ENCODE measurements at places on chromosomes 3 and 15.

GRCh38 chr3:3170998-3171397 lies 8.5 kb downstream of the CRBN start:
- no peak for DNase-seq

DNA sequence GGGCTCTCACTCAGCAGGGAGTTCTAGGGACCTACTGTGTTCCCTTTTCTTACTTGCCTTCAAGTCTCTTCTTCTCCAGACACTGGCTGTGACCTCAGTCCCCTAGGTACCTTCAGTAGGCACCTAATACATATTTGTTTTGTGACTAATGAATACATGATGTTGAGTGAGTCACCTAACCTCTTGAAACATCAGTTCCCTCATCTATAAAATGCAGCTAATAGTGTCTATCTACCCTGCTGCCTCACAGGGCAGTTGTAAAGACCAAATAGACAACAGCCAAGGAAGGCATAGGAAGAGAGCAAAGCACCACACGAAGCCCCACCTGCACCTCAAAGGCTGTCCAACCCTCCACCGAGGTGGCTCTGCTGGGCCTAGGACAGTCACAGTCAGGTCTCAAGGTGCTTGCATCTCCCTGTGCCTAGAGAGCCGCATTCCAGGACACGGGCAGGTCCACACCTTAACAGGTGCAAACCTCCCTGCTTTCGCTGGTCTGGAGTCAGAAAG lies 29.1 kb downstream of the DAPK2 start:
- no peak for DNase-seq

DNA sequence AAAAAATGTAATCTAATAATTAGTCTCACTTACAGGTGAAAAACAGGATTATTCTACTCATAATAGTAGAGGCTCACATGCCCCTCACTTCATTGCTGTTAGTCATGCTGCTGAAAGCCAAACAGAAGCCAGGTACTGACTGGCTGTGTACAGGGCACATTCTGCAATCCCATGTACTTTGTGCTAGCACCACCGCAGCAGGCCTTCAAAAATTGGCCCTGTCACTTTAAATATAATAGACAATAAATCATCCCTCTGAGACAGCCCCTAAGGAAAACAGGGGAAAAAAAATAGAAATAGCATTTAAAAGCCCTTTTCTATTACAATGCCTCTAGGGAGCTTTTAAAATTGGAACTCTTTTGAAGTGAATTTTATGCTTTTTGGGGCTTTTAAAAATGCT lies 723.8 kb downstream of the TUSC7 start:
- DNase-seq = no peak

GRCh38 chr15:98967916-98968315 lies 39.7 kb downstream of the PGPEP1L start:
- no peak for DNase-seq

- no peak for DNase-seq
These were observed 36.7 kb downstream of the SLC9A9 start for GRCh38 chr3:143811602-143812001.

DNA sequence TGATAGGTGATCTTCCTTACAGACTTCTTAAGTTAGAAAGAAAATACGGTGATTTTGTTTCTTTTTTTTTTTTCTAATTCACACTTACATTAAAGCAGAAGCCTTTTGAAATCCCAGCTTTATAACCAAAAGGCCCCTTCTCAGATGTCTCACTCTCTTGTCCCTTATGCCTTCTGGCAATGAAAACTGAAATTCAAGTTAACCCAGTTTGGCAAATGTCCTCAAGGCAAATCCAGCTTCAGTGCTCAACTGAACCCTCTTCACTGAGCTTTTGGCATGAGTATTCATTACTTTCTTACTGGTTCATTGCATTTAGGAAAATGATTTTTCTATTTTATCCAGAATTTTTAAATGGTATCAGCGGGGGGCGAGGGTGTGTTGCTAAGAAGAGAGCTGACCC lies 17.0 kb downstream of the PLCH1 start:
- no peak for DNase-seq

DNA sequence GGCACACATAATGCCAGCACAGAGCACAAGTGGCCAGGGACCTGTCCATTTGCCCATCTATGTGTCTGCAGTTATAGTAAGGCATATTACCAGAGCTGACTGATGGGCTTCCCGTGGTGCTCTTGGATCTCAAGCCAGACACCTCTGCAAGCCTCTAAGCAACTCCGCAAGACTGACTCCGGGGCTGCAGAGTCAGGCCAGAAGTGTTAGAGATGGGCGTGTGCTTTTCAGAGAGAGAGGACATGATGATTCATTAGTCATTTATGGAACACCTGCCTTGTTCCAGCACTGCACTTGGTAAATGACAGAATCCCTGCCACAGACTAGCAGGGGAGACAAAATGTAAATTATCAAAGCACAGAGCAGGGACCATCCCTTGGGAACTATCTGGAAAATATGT lies 559.0 kb downstream of the PDCD6IP start:
- DNase-seq = no peak

DNA sequence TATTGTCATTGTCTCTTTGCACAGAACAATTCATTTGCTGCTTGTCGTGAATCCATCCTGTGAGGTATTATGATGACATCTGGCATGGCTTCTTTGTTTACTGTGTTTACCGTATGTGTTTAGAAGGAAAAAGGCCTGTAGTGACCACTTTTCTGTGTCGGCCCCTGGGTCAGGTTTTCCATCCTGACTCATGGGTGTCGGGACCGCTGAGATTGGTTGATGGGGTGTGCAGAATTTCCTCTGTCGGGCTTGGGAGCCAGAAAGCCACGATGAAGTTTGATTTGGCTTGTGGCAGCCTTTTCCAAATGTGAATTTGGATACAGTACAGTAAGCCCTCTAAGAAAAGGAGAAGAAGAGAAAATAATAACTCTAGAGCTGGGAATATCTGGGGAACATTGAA lies 113.5 kb downstream of the FNDC3B start:
- no peak for DNase-seq

GRCh38 chr3:49076646-49077045 lies 17.2 kb downstream of the QRICH1 start:
- no peak for DNase-seq

GRCh38 chr3:149020839-149021252 lies 29.5 kb downstream of the GYG1 start:
- DNase-seq = no peak

DNA sequence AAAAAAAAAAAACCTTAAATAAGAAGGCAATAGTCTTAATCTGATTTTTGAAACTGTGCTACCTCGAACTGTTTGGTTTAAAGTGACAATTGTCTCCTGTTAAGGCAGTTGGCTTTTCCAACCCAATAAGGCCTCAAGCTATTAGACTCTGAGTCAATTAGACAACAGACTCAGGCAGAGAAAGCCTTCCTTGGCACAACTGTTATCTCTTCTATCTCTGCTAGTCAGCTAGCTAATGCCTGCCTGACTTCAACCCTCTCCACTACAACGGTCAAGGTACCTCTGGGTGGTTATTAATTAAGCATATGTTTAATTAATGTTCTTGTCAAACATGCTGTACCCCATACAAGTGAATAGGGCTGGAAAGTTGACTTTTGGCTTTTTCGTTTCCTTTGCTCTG lies 110.2 kb upstream of the NLGN1 start:
- no peak for DNase-seq

DNA sequence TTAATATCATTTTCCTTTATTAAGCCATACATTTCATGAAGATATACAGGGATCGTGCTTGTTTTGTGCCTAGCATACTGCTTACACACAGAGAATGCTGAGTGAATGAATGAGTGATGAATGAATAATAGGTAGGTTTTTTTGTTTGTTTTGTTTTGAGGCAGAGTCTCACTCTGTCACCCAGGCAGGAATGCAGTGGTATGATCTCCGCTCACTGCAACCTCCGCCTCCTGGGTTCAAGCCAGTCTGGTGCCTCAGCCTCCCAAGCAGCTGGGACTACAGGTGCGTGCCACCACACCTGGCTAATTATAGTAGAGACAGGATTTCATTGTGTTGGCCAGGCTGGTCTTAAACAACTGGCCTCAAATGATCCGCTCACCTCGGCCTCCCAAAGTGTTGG lies 400.0 kb downstream of the ROBO1 start:
- no peak for DNase-seq

DNA sequence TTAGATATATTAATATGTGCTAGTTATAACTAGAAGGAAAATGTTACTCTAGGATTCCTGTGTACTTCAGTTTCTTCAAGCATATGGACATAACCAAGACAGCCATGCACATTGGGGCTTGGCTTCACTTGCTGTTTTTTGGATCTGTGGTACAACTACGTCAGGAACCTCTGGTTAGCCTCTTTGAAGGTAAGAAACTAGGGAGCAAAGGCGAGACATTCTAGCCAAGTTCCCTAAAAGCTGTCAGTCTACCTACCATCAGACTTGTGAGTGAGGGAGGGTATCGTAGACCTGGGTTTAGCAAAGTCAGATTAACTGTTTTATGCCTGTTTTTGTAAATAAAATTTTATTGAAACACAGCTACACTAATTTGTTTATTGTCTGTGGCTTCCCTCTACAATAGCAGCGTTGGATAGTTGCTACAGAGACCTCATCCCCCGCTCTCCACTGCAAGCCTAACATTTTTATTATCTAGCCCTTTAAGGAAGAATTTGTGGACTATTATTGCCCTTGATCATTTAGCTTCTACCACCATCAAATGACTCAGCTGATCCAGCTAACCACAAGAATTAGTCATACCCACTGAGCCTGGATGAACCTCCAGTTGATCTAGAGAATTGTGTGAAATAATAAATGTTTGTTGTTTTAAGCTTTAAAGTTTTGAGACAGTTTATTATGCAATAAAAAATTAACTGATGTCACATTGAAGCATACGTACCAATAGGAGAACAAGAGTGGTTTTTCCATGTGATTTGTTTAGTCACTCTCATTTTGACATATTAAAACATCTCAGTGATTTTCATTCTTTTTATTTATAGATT lies 58.1 kb downstream of the RSRC1 start:
- DNase-seq = no peak

DNA sequence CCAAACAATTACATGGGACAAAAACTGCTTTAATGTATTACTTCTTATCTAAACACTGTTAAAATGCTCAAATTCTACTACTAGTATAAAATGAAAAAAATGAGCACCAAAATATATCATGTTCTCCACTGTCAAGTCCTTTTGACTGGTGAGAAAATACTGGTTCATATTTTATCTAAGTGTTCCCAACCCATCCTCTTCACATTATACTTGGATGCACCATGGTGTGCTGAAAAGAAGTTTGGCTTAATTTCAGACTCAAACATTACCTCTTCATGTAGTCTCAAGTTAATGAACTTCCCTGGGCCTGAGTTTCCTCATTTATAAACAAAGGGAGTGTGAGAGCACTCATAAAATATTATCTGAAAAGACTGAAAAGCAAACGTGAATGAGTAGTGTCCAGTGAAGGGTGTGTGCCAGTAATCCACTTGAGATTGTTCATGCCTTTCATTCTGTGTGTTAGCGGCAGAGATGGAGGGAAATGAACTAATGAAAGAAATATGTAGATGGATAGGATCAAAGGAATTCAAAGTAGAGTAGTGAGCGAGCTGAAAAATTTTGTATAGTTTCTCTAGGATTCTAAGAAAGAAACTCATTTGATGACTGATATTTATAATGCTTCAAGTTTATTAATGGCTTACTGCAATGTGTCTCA lies 263.2 kb downstream of the NLGN1 start:
- DNase-seq = no peak

GRCh38 chr3:82259994-82260393 lies 498.5 kb upstream of the GBE1 start:
- no peak for DNase-seq

GRCh38 chr3:13538520-13539291 lies 10.2 kb upstream of the FBLN2 start:
- no peak for DNase-seq

GRCh38 chr15:84981711-84982300 lies at the start of gene PDE8A:
PDE8A (plus strand) TSS chr15:84981856; CDS start chr15:84982163, 307 bp downstream.
- DNase-seq = peak; percentile 21

DNA sequence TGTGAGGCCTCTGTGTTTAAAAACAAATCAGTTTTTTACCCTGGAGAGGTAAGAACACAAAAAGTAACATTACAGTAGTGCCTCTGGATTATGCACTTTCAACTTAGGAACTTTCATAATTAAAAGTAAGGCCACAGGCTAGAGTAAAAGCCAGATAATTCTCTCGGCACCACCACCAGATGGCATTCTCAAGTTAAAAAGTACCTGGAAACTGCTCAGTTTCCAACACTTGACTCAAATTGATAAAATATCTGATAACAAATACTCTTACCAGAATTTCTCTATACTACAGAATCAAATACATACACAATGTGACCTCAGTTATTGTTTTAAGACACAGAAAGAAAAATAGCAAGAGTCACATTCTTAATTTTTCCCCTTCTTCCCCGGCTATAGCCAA lies 19.9 kb downstream of the SPICE1 start:
- no peak for DNase-seq

GRCh38 chr3:95037927-95038326 lies 975.1 kb downstream of the NSUN3 start:
- DNase-seq = no peak

GRCh38 chr15:75584121-75584520 lies 5.0 kb upstream of the PTPN9 start:
- no peak for DNase-seq

- DNase-seq = no peak
These were observed 29.0 kb downstream of the CCDC33 start for GRCh38 chr15:74265046-74265639.

DNA sequence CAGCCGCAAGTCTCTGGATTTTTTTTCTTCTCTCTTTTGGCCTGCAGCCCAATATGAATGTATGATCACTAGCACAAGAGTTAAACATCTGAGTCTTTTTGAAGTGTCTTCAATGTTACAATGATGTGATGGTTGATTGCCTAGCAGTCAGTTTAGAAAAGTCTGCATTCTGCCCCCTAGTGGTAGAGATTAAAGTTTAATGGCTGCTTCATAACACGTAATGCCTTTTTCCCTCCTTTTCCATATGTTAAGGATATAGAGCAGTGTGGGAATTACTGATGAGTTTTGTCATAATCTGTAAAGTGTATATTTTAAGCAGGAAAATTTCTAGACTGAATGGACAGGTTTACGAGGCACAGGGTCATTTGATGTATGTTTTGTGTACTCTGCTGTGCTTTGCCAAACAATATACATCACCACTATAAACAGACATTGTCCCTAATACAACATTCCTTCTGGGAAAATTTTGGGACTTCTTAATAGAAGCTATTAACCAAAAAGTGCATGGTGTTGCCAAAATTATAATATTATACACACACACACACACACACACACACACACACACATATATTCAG lies 1038.5 kb upstream of the NR2F2 start:
- no peak for DNase-seq

GRCh38 chr15:40364251-40364650 lies 6.2 kb downstream of the DISP2 start:
- DNase-seq = no peak

DNA sequence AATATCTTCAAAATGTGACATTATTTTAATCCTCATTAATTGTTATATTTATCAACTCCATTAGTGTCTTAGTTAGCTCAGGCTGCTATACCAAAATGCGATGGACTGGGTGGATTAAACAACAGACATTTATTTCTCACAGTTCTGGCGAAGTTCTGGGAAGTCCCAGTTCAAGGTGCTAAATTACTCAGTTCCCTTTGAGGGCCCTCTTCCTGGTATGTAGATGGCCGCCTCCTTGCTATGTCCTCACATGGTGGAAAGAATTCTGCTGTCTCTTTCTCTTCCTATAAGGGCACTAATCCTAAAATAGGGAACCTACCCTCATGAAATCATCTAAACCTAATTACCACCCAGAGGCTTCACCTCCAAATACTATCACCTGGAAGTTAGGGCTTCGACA lies 38.8 kb upstream of the DUT start:
- no peak for DNase-seq

- no peak for DNase-seq
These were observed 52.5 kb downstream of the ADCY5 start for GRCh38 chr3:123396171-123397049.

GRCh38 chr3:98020412-98020811 lies 14.7 kb downstream of the GABRR3 start:
- DNase-seq = no peak

- DNase-seq = no peak
These were observed 10.4 kb downstream of the PEAK1 start for GRCh38 chr15:77409259-77410156.
